T-cell (primary cell): ENCODE measurements at places on chromosomes 3 and 15. TPM values are rescaled to one million over a fixed set of nuclear protein-coding genes. Genes with fewer than 3 reads are reported as not detected.

DNA sequence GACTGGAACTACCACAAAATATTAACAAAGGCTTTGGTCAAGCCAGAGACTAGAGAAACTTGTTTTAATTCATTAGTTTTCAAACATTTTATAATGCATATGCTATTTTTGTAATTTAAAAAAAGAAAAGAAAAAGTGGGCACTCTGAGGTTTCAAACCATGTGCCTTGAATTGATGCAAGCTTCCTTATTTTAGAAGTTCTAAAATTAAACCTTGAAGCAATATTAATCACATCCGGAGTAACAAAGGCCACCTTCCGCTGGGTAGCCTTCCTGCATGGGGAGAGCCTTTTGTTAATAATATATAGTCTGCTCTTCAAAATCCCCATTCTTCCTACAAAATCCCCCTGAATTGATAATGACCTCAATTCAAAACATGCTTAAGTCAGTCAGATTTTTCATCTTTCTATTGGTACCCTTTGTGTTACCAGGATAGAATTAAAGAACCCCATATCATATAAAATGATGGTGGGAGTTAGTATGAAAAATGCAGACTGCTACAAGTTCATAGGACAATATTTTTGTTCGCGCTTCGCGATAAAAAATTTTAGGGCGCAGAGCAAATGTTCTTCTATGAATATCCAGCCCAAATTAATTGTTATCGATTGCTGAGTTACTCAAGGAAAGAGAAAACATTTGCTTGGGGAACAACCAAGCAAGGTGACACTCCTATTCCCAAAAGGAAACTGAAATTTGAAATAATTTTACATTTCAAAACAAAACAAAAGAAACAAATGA is 30.6 kb downstream of the LDHAL6B start:
- no peaks in the 10 kb centered on the region for H3K4me1 ChIP-seq
- H3K4me3 ChIP-seq: no peak overlapping the region
- H3K36me3 ChIP-seq: no peaks in the 10 kb centered on the region
- no peak for DNase-seq

AMT gene
- 10.6 TPM for total RNA-seq

DNA sequence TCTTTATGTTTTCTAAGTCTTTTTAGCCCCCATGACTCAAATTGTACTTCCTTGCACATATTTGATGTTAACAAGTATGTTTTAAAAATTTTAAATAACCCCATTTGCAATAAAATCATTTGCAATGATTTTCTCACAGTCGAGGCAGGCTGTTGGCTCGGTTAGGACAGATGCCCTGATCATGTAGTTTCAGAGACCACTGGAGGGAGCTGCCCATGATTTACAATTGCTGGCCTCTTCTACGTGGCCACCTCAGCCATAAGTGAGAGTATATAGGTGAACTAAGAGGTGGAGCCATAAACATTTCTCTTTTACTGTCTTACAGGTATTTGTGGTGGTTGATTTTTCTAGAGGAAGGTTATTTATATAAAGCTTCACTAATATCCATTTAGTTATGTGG is 1.7 kb downstream of the DTWD1 start:
- H3K27me3 ChIP-seq: no peaks in the 10 kb centered on the region
- no peak overlapping the region for H3K27ac ChIP-seq
- H3K4me3 ChIP-seq: no peak overlapping the region

DNA sequence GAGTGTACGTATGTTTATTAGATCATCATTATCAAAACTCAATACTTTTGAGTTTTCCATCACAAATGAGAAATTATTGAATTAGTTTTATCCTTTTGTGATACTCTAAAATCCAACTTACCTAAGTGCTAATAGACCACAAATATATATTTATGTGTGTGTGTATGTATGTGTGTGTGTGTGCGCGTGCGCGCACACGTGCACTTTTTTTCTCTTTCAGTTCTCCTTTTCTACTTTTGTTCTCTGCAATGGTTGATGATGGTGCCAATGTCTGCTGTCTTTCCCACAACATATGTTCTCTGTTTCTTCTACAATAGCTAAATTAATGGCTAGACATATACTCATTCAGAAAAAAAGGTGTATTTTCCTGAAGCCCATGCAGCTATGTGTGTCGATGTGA is 571.6 kb upstream of the ARPP21 start:
- H3K4me3 ChIP-seq: no peak overlapping the region
- H3K36me3 ChIP-seq: no peaks in the 10 kb centered on the region
- no peak overlapping the region for H3K27ac ChIP-seq
- no peak for DNase-seq

PLSCR4 gene
- not detected for total RNA-seq

- DNase-seq: no peak
- no peaks in the 10 kb centered on the region for H3K36me3 ChIP-seq
- H3K4me1 ChIP-seq: no peaks in the 10 kb centered on the region
- no peaks in the 10 kb centered on the region for H3K27me3 ChIP-seq
Measured at GRCh38 chr3:37074178-37074577, 80.9 kb downstream of the MLH1 start.

DNA sequence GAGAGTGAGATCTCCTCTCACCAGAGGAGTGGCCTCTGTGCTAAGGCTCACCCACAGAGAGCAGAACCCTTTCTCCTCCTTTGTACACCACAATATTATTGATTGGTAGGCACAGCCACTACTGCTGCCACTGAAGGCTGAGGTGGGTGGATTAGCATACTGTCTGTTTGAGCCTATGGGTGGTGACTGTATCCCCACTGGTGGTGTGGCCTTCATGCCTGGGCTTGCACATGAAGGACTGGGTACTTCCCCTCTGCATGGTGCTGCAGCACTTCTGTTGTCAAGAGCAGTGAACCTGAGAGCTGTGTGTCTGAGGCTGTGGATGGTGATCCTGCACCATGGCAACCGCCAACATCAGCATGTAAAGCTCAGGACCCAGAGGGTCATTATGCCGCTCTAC is 35.7 kb upstream of the NECTIN3 start:
- H3K27me3 ChIP-seq: no peaks in the 10 kb centered on the region
- no peak overlapping the region for H3K4me3 ChIP-seq
- H3K27ac ChIP-seq: no peak overlapping the region
- H3K4me1 ChIP-seq: no peaks in the 10 kb centered on the region
- no peaks in the 10 kb centered on the region for H3K36me3 ChIP-seq
- no peak for DNase-seq

DNA sequence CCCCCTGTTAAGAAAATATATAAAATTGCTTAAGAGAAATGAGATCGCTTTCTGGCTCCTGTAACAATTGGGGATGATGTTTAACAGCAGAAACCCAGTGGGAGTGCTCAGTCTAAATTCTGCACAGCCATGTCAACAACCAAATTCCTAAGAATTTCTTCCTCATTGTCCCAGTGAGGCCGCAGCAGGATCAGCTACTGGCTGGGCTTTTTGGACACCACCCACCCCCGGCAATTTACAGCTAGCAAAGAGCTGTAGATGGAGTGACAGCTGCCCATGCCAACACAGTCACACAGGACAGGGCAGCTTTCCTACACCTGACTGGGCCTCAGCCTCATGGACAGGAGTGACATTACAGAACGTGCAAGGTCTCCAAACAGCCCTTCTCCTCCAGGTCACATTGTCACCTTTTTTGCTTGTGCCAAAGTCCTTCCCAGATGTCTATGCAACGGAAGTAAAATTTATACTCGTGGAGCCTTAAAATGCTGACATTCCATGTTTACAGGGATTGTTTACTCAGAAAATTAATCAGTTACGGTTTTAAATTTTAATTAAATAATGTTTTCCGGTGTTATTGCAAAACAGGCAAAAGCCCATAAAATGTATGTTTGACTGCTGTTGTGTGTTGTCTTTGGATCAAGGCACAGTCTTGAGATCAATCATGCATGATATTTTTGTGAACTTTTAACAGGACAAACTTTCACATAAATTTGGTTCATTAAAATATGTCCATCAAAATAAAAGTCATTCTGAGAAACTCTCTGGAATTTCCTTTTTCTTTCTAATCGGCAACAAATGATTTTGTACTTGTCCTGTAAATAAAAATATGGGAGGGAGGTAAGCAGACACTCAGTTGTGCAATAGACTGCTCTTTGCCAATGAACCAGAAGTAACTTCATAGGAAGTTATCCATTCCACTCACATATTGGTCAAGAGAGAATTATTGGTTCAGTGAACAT is 943.2 kb downstream of the MCTP2 start:
- H3K4me1 ChIP-seq: no peaks in the 10 kb centered on the region
- H3K27me3 ChIP-seq: peaks cover 2% of the 10 kb centered on the region
- no peak overlapping the region for H3K4me3 ChIP-seq
- H3K27ac ChIP-seq: no peak overlapping the region
- DNase-seq: no peak

ZBBX gene
- not detected for total RNA-seq

PPP1R14D gene
- not detected for total RNA-seq

LMCD1 gene
- 0.63 TPM for total RNA-seq

DNA sequence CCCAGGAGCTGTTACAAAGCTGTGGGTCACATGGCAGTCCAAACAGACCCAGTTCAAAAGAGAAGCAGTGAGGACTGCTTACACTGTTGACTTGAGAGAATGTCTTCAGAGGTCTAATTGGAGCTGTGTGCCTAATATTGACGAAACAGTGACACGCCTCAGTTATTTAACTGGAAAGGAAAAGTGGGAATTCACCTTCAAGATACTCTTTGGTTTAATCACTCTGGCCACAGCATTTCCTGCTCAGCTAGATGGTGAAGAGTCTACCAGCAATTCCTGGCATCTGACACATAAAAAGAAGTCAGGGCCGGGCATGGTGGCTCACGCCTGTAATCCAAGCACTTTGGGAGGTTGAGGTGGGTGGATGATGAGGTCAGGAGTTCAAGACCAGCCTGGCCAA is 326.4 kb downstream of the SV2B start:
- no peak overlapping the region for H3K4me3 ChIP-seq
- H3K4me1 ChIP-seq: peaks cover 39% of the 10 kb centered on the region
- H3K27ac ChIP-seq: no peak overlapping the region
- no peaks in the 10 kb centered on the region for H3K36me3 ChIP-seq
- H3K27me3 ChIP-seq: no peaks in the 10 kb centered on the region

CD276 gene
- total RNA-seq: 0.76 TPM
